Muscle of arm (tissue), 14 donors: ENCODE measurements at places on chromosomes 16 and 17. TPM values are rescaled to one million over a fixed set of nuclear protein-coding genes. Genes with fewer than 3 reads are reported as not detected.

EPN3 gene
- 3.5 TPM for polyA plus RNA-seq

DNA sequence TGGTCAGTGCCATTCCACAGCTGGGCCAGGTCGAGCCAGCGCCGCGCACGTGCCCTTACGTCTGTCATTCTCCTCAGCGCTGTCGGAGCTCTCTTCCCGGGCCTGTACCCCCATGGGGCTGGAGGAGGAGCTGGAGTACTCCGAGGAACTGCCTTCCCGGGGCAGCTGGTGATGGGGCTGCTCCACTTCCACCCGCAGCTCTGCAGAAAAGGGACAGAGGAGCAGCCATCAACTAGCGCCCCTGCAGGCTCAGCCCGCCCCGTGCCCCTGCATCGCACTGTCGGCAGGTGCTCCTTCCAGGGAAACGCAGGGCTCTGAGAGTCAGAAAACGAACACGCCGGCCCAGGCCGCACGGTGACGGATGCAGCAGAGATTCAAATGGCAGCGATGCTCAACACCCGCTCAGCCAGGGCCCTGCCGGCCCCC is 20.9 kb downstream of the MAP1LC3B start:
- no peak for DNase-seq

- peak; percentile 35 for DNase-seq
Measured at GRCh38 chr16:67910158-67910557, 17.1 kb downstream of the PSKH1 start.

- no peak for DNase-seq
Measured at GRCh38 chr17:72362376-72363088, 241.7 kb downstream of the SOX9 start.

- no peak for DNase-seq
Measured at GRCh38 chr16:49194537-49195236, 87.0 kb downstream of the CBLN1 start.

GRCh38 chr17:48561884-48562810 is 16.0 kb downstream of the HOXB4 start:
- DNase-seq = no peak

- DNase-seq = no peak
Measured at GRCh38 chr17:77215281-77215680, 74.5 kb downstream of the SEC14L1 start.

MAPT gene
- 6.4 TPM for polyA plus RNA-seq

GRCh38 chr17:71458322-71458721 is 662.5 kb upstream of the SOX9 start:
- DNase-seq = no peak

CPNE7 gene
- not detected for polyA plus RNA-seq

GRCh38 chr17:71522383-71522782 is 598.4 kb upstream of the SOX9 start:
- no peak for DNase-seq

DNA sequence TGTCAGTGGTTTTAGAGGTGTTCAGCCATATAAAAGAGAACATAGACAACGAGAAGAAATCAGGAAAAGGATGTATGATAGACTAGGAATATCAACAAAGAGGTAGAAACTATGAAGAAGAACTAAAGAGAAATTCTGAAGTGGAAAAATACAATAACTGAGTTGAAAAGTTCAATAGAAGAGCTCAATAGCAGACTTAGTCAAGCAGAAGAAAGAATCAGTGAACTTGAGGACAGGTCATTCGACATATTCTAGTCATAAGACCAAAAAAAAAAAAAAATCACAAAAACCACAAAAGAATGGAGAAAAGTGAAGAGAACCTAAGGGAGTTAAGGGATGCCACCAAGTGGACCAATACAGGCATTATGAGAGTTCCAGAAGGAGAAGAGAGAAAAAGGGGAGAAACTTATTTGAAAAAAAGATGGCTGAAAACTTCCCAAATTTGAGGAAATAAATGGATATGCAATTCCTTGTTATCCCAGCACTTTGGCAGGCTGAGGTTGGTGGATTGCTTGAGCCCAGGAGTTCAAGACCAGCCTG is 321.2 kb downstream of the ABCC12 start:
- DNase-seq = no peak

DNA sequence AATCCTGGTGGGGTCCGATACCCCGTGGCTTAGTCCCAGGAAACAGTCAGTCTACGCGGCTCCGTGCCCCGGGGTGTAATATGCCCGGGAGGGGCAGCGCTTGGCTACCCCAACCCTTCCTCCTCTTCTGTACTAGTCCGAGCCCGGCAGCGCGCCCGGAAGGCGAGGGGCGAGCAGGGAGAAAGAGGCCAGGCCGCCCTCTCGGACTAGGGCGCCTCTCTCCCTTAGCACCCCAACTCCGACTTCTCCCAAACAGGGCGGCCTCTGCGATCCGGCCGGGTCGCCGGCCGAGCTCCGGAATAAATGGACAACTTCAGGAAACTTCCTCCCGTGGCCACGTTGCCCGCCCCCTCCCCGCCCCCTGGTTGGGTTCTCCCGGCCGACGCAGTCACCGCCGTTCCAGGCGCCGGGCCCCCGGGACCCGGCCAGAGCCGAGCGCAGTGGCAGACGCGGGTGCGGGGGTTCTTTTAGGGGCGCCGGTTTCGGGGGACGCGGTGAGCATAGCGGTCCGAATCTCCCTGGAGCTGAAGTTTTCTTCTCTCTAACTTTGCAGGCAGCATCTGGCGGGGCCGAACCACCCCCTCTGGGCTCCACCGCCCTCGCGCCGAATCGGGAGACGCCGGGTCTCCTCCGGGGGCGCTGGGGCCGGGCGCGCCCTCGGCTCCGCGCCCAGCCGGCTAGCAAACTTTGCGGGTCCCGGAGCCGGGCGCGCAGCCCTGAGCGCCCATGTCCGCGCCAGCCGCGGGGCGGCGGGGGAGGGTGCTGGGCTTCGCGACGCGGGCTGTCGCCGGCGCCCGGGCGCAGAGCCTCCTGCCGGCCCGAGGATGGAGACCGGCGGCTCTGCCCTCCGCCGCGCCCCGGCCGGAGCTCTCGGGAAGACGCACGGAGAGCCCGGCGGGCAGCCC is at the start of gene SDK2:
Gene SDK2 (minus strand): TSS at position 301 of the 905 bp plus-strand sequence. CDS start 357 bp downstream, outside the sequence.
- DNase-seq = peak; percentile 34

DNA sequence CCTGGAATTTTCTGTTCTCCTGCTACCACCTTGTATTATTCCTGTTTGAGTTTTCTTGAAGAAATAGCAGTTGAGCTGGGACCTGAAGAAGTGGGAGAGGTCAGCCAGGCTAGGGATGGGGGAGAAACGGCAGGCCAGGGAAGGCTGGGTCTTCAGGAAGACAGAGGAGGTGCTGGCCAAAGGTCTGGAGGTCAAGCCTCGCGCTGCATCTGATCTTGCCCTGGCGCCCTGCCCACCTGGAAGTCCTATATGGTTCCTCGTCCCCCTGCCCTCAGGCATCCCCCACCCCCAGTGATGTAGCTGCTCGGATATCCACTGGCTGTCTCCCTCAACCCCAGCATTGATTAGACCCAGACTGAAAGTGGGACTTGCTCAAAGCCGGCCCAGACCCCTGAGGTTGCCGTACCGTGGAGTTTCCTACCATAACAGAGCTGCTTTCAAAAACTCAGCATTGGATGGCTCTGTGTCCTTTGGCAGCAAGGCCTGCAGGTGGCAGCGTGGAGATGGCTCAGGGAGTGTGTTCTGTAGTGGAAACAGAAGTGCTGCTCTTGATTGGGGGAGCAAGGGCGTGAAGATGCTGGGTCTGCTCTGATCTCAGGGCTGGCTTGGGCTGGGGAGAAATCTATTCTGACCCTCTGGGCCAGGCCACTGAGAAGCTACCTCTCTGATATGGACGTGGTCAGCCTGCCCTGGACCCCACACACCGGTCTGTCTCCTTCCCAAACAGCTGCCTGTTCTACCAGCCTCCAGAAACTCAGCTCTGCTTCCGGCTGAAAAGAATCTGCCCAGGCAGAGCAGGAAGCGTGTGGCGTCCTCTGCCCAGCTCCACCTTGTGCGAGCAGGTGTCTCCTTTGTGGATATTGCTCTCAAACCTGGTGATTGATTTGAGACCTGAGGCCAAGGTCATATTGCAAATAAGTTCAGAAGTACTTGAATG is 107.0 kb upstream of the CACNG5 start:
- DNase-seq = peak; percentile 67

ITGAL gene
- not detected for polyA plus RNA-seq

DNA sequence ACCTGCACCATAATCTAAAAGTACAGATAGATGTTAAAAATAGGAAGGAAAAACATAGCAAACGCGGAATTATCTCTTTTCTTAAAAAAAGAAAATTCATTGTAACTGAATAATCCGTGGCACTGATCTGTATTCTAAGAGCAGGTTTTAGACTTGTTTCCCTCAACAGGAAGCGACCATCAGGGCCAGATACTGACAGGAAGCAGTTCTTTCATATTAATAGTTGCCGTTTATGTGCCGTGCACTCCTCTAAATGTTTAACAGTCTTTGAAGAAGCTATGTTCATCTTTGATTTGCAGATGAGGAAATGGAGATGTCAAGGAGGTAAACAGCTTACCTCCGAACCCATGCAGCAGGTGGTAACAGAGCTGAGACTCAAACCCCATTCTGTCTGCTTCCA is 23.6 kb downstream of the DYNLRB2 start:
- DNase-seq = no peak

DNA sequence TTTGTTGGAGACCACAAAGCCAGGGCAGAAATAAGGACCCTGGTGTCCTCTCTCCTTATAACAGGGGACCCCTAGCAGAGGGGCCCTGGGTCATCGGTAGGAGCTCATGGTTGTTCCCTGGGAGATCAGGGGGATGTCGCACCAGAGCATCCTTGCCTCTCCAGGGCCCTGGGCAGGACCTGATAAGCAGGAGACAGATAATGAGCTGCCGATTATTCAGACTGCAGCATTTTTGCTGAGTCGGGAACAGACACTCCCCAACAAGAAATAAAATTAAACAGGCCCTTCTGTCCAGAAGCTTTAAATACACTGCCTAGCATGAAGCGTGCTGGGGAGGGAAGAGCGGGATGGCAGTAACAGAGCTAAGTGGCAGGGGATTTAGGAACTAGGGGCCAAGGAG is 15.4 kb upstream of the GFAP start:
- no peak for DNase-seq

GRCh38 chr17:72125742-72126141 is 4.9 kb downstream of the SOX9 start:
- no peak for DNase-seq

- DNase-seq = peak; percentile 1
Measured at GRCh38 chr16:64586781-64587180, 535.1 kb downstream of the CDH11 start.

DNA sequence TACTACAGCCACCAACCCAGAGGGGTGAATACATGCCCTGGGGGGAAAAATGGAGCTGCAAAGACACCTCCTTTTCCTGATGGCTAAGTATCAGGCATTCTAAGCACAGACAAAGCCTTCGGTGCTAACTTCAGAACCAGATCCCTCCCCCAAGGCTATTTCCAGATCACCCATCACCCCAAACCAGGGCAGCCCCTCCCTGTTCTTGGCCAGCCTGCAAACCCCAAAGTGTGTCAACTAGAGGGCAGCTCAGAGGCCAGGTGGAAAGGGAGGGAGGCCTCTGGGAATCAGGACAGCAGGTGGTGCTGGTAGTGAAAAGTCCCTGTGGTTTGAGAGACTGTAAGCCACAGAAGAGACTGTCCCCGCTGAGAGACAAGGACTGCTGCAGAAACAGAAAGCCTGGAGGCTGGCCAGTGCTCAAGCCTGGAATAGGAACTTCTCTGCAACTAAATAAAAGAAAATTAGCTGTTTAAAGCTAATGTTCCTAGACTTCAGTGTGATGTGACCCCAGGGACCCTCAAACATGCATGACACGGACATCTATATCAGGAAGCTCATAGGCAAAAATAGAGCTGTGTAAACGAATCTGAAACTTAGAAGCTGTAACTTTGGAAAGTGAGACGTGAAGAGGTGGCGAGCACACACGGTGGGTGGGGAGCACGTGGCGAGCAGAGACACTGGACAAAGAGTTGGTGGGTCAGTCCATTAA is 9.1 kb downstream of the TUBG1 start:
- peak; percentile 34 for DNase-seq

DNA sequence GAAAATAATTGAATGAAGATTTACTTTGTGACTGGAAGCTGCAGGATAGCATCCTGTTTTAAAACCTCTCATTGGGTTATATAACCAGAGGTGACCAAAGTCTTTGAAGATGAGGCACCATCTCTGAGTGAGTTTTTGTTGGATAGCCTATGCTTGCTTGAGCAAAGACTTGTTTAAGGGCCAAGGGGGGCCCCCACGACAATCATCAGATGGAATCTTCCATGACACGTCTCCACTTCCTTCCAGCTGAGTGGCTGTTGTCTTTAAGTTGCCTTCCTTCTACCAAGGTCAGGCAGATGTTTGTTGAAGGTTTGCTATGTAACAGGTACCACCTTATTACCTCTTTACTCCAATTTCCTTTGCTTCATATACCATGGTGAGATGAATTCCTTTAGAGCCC is 188.8 kb downstream of the PRKCA start:
- DNase-seq = no peak

GRCh38 chr17:67434061-67434525 is 57.0 kb downstream of the PITPNC1 start:
- DNase-seq = no peak

NPB gene
- 0.62 TPM for polyA plus RNA-seq

GRCh38 chr17:298791-299450 is 53.7 kb downstream of the RPH3AL start:
- DNase-seq = peak; percentile 53

HOXB9 gene
- 0.45 TPM for polyA plus RNA-seq

DNA sequence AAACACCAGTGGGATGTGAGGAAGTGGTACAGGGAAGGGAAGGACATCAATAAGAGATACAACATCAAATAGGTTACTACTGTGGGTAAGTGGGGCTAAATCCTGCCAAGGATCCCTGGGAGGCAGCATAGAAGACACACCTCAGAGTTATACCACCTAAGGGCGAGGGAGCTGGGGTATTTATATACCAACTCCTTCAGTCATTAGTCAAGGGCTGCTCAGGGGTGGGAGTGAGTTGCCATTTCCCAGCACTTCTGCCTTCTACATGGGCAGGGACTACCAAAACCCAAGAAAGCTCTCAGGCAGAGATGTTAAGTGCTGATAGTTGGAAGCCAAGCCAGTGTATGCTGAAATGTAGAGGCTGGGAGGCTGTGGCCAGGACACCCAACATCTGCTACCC is 57.5 kb upstream of the MARCHF10 start:
- DNase-seq = no peak

PYY gene
- polyA plus RNA-seq = not detected

DNA sequence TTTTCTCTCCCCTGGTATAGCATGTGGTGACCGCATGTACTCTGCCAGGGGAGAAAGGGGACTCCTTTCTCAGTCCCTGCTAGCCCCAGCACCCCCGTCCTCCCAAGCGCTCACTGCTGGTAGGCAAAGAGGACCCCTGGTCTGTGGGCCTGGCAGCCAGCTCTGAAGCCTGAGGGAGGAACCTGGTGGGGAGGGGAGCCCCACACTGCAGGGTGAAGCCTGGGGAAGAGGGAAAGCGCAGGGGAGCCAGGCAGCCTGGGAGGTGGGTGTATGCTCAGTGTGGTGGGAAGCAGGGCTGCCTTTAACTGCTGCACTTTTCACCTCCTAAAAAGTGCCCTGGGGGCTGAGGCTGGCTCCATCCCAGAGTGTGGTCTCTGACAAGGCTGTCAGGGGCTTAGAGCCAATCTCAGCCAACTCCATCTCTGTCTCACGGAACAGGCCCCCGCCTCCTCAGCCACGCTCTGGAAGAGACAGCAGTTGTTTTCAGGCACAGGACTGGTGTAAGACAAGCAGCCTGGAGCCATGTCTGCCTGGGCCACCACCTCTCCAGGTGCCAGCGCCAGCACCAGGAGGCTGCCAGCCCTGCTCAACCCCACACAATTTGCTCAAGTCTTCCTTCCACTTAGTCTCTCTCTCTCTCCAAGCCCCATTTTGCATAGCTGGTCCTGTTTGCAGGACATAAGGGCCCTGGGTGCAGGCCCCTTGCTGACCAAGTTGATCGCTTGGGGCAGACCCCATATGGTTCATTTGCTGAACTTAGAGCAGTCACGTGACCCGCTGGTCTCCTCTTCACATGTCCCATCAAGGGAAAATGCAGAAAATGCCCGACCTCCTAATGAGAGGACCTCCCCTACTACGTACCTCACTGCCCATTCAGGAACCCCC is 14.7 kb upstream of the TBX2 start:
- DNase-seq = no peak
